ENCODE measurements at places on chromosomes 4 and X.

- DNase-seq = no peak
Measured at GRCh38 chrX:2513121-2513664, 12.4 kb upstream of the DHRSX start.

DNA sequence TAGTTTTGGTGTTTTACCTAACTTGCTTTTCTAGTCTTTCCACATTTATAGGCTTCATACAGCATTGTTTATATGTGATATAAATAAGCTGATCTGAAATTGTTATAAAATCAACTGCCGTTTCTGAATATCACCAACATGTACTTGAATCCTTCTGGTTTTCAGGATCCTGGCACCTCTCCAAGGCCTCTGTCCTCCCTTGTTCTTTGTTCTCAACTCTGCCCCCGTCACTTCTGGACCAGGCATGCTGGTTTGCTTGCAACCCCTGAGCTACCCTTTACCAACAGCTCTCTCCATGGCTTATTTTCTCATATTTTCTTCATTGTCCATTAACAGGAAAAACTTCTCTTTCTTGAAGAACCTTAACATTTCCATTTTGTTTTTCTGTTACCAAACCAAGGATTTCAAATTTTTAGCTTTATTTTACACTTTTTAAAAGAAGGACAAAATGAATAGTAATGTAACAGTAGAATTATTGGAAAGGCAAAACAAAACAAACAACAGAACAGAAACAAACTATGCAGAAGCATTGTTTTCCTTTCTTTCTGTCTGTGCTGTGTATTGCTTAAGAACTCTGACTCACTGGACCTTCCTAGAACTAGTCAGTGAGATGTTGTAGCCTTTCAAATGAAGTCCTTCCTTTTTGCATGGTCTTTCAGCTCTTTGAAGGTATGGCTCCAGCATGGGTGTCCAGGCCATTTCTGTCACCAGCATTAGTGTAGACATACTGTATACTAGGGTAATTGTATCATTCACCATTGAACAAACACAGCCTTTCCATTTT is 44.8 kb downstream of the BANK1 start:
- no peak for DNase-seq

GRCh38 chrX:52262195-52262546 is 77.5 kb downstream of the MAGED4 start:
- DNase-seq = no peak

DNA sequence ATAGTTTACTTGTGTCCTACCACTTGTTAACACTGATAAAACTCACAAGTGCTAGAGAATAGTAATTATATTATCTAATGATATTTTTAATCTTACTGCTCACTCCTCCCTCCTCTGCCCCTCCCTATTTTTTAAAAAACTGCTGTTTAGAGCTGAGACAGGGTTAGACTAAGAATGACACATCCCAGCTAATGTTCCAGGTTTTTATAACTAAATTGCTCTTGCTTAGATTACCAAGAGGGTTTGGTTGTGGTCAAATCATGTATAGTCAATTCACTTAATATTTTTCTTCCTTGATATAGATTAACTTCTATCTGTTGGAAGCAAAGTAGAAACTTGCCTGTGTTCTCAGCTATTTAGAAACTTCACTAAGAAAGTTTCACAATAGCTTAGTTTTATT is 60.2 kb downstream of the ATOH1 start:
- no peak for DNase-seq

DNA sequence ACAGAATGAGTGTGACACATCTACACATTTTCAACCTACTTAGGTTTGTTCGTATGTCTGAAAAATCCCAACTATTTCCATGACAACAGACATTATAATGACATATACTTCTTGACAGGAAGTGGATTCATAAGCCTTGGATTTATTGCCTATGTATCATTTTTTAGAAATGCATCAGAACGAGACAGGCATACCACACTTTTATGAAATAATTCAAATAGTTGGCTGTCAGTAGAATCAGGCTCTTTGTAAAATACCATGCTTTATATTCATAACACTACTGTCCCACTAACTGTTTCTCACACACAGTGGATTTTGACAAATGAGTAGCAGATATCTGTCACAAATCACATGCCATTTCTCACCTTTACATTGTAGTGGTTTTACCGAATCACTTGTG is 173.2 kb downstream of the BEND2 start:
- DNase-seq = no peak

DNA sequence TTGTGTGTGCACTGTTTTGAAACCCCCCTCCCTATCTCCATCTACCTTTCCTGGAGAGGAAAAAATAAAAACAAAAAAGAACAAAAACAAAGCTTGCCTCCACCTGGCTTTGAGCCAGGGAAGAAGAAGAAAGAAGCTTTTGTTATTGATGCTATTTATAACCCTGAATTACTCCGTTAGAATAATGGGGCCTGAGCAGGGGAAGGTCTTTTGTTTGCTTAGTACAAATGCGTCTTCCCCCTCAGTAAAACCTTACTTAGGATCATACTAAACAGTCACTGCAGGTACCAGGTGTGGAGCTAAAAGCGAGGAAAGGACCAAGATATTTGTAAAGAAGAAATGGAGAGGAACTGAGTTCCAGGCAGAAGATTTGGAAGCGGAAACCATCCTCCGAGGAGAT is 352.1 kb downstream of the KCNIP4 start:
- DNase-seq = no peak

DNA sequence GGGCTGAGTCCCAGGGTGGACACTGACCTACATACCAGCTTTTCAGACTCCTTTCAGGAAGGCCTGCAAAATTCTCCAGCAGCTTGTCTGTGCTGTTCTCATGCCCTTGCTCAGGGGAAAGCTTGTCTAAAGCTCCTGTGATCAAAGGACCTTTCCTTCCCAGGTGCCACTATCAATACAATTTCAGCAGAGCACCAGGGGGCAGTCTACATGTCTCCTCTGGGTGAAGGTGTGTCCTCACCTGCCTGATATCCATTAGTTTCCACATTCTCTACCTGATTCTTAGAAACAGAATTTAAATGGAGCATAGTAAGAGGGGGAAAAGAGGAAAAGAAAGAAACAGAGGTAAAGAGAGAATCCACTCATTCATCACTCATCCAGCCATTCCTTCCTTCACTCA is 114.2 kb downstream of the PPARGC1A start:
- no peak for DNase-seq

- no peak for DNase-seq
Measured at GRCh38 chr4:145531859-145532258, 50.2 kb downstream of the SMAD1 start.

DNA sequence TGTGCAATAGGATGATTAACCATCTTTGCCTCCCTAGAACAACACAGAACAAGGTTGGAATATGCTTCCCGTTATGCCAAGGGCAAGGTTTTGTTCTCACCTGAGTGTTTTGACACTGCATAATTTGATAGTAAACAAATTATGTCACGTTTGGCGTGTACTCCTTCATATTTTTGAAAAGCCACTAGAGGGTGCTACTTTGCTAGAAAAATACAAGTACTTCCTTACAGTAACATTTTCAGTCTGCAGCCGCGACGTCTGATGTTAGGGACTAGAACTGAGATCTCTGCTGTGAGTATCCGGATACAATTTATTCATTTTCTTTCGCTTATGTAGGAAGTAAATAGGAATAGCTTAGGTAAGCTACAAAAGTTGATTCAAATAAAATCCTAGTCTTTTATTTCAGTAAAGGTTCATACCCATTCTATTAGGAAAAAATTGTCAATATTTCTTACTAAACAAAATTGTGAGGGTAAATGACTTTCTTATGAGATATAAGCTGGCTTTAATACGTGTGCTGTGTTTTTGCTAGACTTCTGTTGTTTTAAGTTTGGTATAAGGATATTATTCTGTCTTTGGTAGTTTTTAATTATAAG is 181.1 kb upstream of the WDFY3 start:
- DNase-seq = no peak

DNA sequence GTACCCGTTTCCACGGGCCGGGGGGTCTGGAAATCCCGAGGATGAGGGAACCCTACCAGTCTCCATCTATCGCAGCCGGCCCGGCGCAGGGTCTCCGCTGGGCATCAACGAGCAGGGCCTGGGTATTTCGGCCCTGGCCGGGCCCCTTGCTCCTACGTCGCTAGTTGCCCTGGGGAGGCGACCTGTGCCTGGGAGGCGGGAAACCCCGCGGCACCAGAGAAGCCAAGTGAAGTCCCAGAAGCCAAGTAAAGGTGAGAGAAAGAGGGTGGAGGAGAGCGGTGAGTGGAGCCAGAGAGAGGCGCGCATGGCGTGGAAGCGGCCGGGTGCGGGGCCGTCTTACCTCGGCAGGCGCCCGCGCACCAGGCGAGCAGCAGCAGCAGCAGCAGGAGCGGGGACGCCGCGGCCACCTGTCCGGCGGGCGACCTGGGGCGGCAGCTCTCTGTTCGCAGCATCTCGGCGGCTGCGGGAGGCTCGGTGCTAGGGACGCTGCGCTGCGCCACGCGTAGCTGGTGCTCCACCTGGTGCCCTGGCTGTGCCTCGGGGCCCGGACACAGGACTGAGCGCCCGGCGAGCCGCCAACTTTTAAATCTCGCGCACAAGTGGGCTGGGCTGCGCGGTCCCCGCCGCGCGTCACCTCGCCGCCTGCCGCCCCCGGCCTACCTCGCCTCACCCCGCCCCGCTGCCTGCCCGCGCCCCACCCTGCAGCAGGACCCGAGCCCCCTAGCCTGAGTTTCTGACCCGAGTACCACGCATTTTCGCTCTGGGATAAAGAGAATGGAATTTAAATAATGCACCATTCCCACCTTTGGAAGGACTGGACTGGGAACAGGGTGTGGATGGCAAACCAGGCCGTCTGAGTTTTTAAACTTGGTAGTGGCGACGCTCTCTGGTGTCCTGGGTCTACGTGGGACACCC is at the start of gene NMU:
Gene NMU, minus strand, starts transcription at position 558 of the 915 bp plus-strand sequence. Its CDS starts 106 bp downstream, at position 452.
- no peak for DNase-seq

- DNase-seq = no peak
Measured at GRCh38 chr4:41696763-41697162, 51.8 kb downstream of the PHOX2B start.

GRCh38 chr4:150278206-150278605 is 200.0 kb downstream of the DCLK2 start:
- DNase-seq = no peak

DNA sequence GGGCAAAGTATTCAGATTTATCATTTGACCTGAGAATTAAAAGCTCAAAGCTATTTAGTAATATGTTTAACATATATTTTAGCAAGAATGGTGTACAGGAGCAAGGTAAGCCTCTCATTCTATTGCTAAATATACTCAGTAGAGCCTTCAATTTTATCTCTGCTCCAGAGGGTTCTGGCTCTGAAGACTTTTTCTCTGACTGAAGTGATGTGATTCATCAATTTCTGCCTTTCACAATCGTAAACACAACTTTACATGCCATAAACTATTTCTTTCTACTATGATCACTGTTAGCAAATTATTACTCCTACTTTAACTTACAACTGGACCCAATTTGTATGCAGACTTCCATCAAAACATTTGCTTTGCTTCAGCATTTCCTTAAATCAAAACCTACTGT is 315.0 kb upstream of the NDST4 start:
- no peak for DNase-seq

DNA sequence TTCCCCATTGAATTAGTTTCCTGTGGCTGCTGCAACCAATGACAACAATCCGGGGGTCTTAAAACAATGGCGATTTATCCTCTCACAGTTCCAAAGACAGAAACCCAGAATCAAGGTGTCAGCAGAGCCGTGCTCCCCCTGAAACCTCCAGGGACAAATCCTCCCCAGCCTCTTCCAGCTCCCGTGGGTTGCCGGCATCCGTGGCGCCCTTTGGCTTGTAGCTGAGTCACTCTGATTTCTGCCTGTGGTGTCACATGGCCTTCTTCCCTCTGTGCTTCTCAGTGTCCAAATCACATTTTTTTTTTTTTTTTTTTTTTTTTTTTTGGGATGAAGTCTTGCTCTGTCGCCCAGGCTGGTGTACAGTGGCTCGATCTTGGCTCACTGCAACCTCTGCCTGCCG is 64.5 kb upstream of the STX18 start:
- no peak for DNase-seq

DNA sequence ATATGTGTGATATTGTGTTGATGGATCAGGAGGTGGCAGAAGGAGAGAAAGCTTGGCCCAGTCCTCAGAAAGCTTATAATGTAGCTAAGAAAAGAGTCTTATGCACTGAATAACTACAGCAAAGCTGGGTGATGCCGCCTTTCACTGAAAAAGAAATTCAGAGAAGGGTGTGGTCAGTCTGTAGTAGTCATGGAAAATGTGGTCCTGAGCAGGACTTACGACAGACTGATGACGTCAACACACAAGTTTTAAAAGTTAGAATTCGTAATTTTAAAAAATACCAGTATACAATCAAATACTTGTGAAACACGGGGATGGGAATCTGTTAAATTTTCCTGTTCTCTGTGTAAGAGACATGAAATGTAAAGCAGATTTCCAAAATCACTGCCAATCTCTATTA is 87.0 kb upstream of the RAPGEF2 start:
- no peak for DNase-seq

GRCh38 chr4:186203406-186203805 is 12.0 kb downstream of the CYP4V2 start:
- DNase-seq = no peak

GRCh38 chrX:108397627-108398391 is 40.4 kb downstream of the COL4A6 start:
- no peak for DNase-seq

DNA sequence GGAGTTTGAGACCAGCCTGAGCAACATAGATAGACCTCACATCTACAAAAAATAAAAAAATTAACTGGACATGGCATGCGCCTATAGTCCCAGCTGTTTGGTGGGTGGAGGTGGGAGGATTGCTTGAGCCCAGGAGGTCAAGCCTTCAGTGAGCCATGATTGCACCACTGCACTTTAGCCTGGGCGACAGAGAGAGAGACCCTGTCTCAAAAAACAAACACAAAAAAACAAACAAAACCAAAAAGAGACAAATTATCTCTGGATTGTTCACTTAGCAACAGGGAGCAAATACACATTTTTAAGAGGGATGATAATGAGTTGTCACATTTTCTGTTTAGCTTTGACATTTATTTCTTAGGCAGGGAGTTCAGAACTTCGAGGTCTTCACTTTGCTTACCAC is 155.4 kb downstream of the CEP135 start:
- no peak for DNase-seq

GRCh38 chr4:25888781-25889180 is 25.2 kb upstream of the SMIM20 start:
- DNase-seq = no peak

DNA sequence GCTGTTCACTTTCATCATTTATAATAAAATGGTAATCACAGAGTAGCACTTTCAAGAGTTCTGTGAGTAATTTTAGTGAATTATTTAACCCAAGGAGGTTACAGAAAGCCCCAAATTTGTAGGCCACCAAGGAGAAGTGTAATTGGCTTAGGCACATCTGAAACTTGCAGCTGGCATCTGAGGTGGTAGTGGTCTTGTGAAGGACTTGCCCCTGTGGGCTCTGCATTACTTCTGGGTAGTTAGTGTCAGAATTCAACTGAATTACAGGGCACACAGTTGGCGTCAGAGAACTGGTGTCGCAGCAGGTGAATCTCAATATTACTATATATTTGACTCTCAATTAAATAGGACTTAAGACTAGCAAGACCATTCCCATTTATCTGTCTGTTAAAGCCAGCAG is 36.9 kb downstream of the GPR174 start:
- no peak for DNase-seq

GRCh38 chr4:89257376-89257775 is 50.2 kb downstream of the GPRIN3 start:
- no peak for DNase-seq

GRCh38 chr4:118740869-118741268 is 55.7 kb downstream of the METTL14 start:
- DNase-seq = no peak

Measured in C1 segment of cervical spinal cord (tissue), 14 donors.